Stimulated activated effector memory CD8-positive, alpha-beta T cell treated with anti-CD3 and anti-CD28 coated beads, Interleukin-12 subunit alpha, Interleukin-12 subunit beta, amount 100 ng/mL, for 72 hours (primary cell): ENCODE measurements at places on chromosomes 12 and 14.

- DNase-seq: no peak
Measured at GRCh38 chr14:76927971-76928700, 100.4 kb downstream of the IRF2BPL start.

- DNase-seq: no peak
Measured at GRCh38 chr12:125340791-125341190, 275.6 kb downstream of the AACS start.

DNA sequence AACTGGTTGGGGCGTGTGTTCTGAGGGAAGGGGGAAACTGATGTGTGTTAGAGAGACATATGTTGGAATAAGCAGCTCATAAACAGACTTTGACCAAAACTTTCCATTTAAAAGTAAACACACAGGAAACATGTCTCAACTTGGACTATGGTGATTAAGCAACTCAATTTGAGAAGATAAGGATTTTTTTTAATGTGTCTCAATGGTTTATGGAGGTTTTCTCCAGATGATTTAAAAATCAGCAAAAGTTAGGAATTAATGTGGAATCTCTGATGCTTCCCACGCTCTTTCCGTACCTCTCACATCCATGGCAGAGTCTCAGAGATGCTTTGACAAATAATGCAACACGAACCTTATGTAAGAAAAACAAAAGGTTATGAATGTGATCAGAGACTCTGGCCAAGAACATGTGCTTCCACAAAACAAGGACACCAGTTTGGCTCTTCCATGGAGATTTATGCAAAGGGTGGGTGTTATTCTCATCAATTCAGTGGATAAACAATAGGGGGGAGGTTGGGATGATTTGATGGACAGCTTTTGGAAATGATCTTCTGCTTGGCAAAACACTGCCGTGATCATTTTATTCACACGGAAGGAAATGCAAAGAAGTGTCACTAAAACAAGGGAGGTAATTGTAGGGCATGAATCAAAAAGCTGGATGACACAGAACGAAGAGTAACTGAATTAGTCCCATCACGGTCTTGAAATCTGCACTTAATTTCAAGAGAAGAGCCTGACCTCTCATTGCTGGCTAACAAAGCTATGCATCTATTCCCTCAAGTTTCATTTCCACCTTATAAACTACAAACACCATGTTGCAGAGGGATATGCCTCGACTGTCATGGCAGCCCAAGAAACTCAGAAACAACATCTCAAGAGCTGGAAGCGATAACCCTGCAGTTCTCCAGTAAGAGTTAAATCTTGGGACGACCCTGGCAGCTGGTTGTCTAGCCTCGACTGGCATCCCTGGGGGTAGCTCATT is 76.5 kb downstream of the FOXN3 start:
- DNase-seq: no peak

DNA sequence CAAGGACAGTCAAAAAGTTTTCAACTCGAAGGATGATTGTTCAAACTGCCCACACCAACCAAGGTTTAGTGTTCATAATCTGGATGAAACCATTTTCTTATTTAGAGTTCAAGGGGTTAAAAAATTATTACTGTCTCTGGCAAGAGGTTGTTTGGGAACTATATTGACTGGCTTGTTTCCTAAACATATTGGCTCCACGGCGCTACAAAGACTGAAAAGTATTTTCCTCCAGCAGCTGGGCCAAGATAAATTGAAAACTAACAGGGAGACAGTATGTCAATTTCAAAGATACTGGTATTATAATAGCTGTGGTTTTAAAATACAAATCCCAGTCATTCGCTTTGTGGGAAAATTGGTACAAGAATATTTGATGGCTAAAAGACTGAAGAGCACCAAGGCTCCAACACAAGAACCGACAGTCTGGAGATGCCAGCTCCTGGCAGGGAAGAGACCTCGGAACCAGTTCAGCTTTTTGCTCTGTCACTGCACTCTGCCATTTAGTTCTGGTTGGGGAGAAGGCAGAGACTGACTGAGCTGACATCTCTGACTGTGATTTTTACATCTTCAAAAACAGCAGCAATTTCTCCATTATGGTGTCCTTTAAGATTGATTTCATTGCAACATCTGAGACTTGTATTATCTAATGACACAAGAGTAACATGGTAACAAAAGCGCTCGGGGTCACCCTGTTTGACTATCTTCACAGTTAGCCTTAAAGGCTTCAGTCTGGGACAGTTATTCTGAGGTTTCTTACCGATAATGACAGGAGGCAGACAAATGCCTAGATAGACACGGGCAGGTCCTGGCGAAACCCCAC is 62.0 kb downstream of the ST8SIA1 start:
- no peak for DNase-seq

DNA sequence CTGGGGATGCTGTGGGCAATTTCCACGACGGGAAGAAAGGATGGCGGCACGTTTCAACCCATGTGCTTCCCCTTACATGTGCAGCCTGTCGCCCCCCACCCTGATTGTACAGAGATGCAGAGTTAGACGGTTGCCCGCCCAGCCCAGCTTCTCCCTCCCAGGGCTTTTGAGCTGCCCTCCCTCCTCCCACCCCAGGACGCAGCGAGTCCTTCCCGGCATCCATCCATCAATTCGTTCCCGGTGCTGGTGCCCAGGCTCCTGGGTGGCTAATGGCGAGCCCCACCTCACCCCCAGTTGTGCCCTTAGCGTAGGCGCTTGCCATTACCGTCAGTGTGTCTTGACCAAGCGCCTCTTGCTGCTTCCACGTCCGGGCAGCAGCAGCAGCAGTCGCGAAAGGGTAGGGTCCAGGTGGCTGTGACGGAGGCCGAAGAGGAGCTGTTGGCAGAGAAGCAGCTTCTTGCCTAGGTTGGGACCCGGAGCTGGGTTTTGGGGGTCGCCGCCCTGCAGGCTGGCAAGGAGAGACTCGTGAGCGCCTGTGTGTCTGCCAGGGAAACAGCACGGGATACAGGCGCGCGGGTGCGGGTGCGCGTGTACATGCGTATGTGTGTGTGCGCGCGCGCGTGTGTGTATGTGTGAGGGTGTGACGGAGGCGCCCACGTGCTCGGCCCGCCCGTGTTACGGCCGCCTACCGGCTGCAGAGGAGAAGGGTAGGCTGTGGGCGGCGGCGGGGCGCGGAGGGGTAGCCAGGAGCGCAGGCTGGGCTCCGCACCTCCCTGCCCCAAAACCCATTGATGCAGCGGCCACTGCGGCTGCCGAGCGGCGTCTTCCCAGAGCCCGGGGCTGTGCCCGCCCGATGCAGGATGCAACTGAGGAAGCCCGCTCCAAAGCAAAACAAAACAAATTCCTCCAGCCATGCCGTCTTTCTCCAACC is at the start of gene SLC6A15:
TSS of gene SLC6A15 (minus strand) at position 602 of the 931 bp plus-strand sequence. CDS start 20,679 bp downstream, outside the sequence.
- no peak for DNase-seq

DNA sequence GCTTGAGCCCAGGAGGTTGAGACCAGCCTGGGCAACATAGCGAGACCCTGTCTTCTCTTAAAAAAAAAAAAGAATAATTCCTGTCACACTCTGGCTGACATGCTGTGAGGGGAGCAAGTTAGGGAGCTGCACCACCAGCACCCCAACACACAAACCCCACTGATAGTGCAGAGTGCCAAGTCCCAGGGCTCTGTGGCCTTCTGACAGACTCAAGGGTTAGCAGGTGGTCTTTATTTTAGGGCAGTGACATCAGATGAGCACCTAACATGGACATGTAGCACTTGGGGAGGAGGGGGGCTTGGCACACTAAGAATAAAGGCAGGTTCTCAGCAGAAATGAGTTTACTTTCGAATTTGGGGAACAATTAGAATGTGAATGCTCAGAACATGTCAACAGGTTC is 6.8 kb downstream of the USP5 start:
- no peak for DNase-seq

GRCh38 chr12:72673853-72674252 is 401.7 kb downstream of the TRHDE start:
- DNase-seq: no peak

- no peak for DNase-seq
Measured at GRCh38 chr12:128745772-128746689, 77.7 kb downstream of the SLC15A4 start.

DNA sequence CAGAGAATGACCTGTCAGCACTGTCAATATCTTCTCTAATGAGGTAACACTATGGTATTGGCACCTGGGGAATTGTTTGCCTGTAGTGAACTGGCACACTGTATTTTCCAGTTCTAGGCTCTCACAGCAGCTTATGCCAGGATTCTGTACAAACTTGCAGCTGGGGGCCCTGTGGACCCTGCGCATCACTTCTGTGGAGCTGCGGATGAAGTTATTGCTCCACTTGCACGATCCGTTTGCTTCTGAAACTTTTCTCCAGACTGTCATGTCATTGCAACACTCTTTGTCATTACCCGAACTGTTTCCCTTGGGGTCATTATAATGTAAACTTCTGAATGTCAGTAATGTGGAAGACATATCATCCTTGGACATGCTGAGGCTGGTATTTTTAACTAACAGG is 3.9 kb downstream of the RNASE11 start:
- DNase-seq: no peak

GRCh38 chr14:87405563-87405962 is 587.4 kb downstream of the GALC start:
- DNase-seq: no peak

- peak; percentile 60 for DNase-seq
Measured at GRCh38 chr12:57241402-57242310, 9.3 kb downstream of the STAC3 start.
